ENCODE measurements at places on chromosomes 11 and 22.

- DNase-seq: no peak
Observed at GRCh38 chr11:126383339-126384335, 28.2 kb downstream of the ST3GAL4 start.

GRCh38 chr11:61265357-61265756 is 24.4 kb downstream of the PGA5 start:
- DNase-seq: no peak

- DNase-seq: no peak
Observed at GRCh38 chr22:48180631-48181030, 1418.2 kb downstream of the TBC1D22A start.

DNA sequence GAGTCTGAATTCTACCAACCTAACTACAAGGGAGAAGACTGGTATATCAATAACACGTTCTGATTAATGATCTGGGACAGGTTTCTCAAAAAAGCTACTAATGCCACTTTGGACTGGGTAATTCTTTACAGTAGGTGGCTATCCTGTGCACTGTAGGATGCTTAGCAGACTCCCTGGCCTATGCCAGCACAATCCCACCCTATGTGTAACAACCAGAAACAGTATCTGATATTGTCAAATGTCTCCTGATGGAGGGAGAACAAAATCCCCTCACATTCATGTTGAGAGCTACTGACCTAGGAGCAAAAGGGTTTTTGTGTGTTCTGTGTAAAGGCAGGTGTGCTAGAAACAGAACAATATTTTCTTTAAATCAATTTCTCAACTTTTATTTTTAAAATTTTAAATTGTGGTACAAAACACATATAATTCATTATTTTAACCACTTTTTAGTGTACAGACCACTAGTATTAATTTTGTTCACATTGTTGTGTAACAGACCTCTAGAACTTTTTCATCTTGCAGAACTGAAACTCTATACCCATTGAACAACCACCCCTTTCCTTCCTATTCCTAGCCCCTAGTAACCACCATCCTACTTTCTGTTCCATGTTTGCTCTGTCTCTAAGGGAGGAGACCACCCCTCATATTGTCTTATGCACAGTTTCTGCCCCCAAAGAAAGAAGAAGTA is 2.1 kb upstream of the MS4A6A start:
- DNase-seq: no peak

GRCh38 chr11:18310800-18311340 is 11.1 kb downstream of the HPS5 start:
- DNase-seq: no peak

- no peak for DNase-seq
Observed at GRCh38 chr11:31110830-31111229, 258.7 kb downstream of the DCDC1 start.

GRCh38 chr11:75244052-75244814 is 3.7 kb downstream of the TPBGL start:
- DNase-seq: no peak

DNA sequence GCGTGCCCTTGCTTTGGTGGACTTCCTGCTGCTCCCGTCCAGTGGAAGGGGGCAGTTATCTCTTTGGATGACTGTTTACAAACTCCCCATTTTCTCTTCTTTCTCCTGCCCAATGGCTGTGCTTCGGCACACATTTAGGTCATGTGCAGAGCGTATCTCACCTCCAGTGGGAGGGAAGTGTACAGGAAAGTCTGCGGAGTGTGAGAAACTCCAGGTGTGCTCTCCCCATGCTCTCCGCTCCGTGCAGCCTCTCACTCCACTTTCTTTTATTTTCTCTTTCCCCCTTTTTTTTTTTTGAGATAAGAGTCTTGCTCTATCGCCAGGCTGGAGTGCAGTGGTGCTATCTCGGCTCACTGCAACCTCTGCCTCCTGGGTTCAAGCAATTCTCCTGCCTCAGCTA is 11.9 kb upstream of the TEF start:
- no peak for DNase-seq

DNA sequence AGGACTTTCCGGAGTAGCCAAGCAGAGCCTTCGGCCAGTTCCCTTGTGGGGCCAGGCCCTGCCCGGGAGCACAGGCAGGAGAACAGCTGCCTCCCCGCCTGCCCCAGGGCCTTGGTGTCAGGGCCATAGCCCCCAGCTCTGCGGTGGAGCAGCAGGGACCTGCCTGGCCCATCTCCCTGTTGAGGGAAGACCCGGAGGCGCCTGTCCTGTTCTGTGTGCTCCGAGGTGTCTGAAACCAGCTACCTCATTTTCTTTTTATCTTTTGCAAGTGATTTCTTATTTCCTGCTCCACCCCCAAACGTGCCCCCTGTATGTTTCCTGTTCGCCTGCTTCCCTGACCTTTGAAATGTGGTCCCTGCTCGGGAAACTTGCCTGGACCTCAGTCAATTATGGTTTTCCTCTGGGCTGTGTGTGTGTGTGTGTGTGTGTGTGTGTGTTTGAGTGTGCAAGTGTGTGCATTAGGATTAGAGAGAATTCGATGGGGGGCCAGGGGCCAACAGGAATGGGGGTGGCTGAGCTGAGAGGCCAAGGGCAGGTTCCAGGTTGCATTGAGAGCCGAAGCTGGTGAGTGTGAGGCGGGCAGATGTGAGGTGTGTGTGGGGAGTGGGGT is 19.1 kb downstream of the LRP5 start:
- no peak for DNase-seq

DNA sequence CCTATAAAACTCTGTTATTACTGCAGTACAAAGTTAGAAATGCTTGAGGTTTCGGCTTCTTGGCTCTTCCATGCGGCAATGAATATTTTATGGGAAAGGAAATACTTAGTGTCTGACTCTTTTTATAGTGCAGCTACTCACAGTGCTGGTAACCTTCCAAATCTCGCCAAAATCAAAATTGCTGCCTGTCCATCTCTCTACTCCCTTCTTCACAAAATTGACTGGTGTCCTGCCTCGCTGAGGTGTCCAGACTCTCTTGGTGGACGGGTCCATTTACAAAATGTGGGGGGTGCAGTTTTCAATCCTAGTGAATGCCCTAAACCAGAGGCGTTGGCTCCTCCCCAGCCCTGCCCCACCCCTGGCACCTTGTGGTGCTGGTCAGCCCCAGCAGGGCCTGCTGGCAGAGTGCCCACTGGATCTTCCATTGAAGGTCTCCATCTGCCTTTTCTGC is 73.5 kb downstream of the ZBTB16 start:
- no peak for DNase-seq

- DNase-seq: no peak
Observed at GRCh38 chr11:75840522-75840921, 25.5 kb downstream of the UVRAG start.

GRCh38 chr11:107567739-107568335 is 2.3 kb upstream of the ALKBH8 start:
- no peak for DNase-seq

DNA sequence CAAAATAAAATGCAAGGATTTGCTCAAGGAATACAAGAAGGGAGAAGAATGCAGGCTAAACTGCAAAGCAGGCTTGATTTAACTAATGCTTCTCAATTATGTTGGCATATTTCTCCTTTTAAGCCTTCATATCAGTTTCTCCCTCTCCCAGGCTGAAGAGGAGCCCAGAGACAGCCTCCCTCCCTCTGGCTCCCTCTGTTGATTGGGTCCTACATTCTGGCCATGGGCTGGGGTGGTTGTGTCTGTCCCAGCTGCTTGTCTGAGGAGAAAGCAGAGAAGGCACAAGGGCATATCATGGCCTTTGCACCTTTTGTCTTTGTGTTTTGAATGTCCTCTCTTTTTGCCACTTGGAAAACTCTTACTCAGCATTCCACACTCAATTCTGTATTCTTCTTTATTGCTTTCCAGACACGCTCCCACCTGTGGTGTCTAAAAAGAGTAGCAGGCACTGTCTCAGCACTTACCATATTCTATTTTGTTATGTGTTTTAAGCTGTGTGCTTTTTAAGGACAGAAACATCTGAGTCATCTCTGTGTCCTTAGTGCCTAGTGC is 77.4 kb downstream of the INSC start:
- no peak for DNase-seq

- no peak for DNase-seq
Observed at GRCh38 chr11:19664886-19665548, 47.6 kb upstream of the NAV2 start.

- DNase-seq: no peak
Observed at GRCh38 chr11:126336138-126336541, 19.3 kb upstream of the ST3GAL4 start.

- DNase-seq: no peak
Observed at GRCh38 chr11:76574406-76574805, 96.1 kb downstream of the LRRC32 start.

- no peak for DNase-seq
Observed at GRCh38 chr11:95605271-95605940, 184.2 kb downstream of the FAM76B start.

DNA sequence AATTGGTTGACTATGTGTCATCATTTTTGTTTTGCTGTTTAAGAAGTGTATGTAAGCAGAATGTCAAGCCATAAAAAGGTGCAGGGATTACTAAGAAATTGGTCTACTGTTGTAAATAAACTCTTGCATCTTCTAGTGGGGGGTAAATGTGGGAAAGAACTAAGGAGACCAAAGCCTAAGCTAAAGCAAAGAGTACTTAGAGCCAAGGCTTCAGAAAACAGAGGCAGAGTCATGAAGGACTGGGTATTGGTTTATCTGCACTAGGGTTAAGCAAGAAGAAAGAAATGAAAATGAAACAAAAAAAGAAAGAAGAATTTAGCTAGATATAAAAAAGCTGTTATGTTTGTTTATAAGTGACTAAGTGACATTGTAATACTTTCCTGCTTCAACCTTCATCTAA is 628.1 kb downstream of the METTL15 start:
- no peak for DNase-seq

DNA sequence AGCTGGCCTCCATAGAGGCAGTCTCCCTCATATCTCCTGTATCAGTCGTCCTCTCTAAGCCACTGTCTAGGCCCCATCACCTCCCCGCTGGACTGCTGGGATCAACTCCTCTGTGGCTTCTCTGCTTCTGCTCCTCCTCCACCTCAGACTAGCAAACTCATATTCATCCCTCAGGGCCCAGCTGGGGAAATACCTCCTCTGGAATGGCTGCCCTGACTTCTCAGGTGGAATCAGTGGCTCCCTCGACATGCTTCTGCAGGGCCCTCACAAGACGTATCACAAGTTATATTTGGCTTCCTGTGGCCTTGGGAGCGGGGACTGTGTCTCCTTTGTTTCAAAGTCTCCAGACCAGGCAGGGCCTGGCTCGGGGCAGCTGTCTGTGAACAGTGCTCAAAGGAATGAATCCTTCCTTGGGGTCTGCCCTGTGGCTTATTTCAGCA is 10.0 kb downstream of the SLC29A2 start:
- DNase-seq: no peak

DNA sequence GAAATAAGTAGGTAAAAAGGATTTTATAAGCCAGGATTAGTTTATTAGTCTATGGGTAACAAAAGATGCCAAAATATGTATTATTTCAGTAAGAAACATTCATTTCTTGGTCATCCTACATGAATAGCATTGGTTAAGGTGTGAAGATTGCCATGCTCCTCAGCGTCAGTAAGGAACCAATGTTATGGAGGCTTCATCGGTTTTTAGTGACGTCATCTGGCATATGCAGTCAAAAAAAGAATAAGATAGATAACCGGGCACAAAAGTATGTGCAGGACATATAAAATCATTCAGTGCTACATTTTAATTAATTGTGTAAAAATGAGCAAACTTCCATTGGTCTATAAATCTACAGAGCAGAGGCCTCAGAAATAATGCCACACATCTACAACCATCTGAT is 29.4 kb downstream of the TRIM5 start:
- DNase-seq: no peak

DNA sequence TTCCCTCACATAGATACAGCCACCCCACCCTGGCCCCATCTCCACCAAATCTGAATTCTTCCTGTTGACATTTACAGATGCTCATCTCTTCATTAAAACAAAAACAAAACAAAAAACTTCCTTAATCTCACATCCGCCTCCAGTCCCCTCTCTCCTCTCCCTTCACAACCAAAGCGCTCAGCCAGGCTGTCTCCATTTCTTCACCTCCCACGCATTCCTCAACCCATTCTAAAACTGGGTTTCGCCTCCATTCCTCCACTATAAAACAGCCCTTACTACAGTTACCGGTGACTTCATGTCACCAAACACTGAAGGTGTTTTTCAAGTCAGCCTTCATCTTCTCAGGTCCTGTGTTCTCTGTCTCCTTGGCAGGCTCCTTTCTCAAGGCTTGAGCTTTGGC is 9.6 kb downstream of the BACE1-AS start:
- DNase-seq: no peak

GRCh38 chr11:10659339-10660216 is 34.0 kb downstream of the IRAG1 start:
- no peak for DNase-seq

- no peak for DNase-seq
Observed at GRCh38 chr11:61762798-61763197, 10.4 kb downstream of the MYRF start.

DNA sequence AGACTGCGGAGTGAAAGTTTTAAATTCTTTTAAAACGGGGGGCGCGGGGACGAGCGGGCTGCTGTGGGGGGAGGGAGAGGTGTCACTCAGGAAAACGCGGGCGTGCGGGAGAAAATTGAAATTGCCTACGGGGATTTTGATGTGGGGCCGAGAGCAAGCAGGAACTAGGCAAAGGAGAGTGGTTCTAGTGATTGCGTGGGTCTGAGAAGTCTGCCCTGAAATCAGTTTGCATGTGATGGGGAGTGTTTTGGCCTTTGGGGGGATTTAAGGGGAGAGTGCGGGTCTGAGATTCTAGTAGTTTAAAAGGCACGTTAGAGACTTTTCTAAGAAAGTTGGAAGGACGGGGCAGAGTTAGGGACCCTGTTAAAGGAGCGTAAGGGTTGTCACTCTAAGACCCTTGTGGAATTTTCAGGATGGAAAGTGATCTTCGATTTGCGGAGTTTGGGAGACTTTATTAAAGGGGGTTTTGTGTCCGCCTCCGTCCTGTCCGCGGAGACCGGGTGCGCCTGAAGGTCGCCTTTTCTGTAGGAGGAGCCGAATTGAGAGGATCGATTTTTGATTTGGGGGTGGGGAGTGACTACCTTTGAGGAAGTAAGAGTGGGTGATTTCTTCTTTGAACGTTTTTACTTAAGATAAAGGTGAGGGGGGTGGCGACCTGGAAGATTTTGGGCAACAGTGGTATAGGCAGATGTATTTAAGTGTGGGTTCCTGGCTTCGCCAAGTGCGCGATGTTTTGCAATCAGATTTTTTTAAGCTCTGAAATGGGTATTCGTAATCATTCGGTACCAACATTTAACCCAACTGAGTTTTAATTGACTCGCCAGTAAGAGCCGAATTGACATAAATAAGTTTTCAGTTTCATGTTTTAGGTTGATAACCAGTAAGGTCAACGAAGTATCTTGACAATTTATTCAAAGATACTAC is 1.1 kb downstream of the EED start:
- DNase-seq: no peak

- DNase-seq: no peak
Observed at GRCh38 chr22:44667276-44667675, 34.7 kb upstream of the PRR5 start.
